Esophagus mucosa (tissue), 1 donor: ENCODE measurements at places on chromosomes 3 and 15. TPM values are rescaled to one million over a fixed set of nuclear protein-coding genes. Genes with fewer than 3 reads are reported as not detected.

DNA sequence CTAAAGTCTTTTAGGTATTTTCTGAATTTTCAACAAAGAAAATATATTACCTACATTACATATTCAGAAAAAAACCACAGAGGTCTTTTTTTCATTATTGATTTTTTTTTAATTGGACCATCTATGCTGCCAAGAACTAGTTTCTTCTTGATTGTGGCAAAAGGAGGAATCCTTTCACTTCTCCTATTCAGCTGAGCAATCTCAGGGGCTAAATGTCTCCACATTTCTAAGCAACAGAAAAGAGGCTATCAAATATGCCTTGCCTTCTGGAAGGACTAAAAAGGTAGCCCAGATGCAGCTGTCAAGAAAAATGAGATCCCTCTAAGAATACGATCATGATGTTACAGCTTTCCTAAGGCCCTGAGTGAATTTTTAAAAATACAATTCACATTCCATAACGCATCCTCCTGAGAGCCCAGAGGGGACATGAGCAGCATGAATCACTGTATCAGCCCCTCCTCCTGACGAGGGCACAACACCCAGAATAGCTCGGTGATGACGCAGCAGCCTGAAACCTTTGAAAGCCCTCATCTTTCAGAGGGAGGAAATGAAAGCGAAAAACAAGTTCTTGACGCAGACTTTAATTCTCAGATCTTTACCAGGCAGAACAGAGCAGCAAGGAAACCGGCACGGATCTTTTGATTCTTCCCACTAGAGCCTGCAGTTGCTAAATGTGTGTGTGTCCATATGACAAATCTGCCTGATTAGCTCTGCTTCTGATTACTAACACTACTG, 24.6 kb downstream of the RUBCN start:
- ATAC-seq, result peak; percentile 98

DNA sequence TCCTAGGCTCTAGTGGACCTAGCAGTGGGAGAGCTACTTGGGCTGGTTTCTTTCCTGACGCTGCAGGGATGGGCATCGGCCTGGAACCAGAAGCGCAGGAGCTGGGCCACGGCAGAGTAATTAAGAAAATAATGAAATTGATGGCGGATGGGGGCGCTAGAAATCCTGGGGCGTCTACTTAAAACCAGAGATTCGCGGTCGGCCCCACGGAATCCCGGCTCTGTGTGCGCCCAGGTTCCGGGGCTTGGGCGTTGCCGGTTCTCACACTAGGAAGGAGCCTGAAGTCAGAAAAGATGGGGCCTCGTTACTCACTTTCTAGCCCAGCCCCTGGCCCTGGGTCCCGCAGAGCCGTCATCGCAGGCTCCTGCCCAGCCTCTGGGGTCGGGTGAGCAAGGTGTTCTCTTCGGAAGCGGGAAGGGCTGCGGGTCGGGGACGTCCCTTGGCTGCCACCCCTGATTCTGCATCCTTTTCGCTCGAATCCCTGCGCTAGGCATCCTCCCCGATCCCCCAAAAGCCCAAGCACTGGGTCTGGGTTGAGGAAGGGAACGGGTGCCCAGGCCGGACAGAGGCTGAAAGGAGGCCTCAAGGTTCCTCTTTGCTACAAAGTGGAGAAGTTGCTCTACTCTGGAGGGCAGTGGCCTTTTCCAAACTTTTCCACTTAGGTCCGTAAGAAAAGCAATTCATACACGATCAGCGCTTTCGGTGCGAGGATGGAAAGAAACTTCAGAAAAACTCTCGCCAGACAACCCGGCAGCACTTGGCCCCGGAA, 6.1 kb downstream of the SOX14 start:
- no peak for ATAC-seq

- ATAC-seq, result no peak
Observed at GRCh38 chr3:190130696-190131095, 10.0 kb upstream of the P3H2 start.

GRCh38 chr15:63440756-63441155, 59.1 kb upstream of the CA12 start:
- no peak for ATAC-seq

GRCh38 chr3:13866041-13866965, 13.6 kb downstream of the WNT7A start:
- no peak for ATAC-seq

DNA sequence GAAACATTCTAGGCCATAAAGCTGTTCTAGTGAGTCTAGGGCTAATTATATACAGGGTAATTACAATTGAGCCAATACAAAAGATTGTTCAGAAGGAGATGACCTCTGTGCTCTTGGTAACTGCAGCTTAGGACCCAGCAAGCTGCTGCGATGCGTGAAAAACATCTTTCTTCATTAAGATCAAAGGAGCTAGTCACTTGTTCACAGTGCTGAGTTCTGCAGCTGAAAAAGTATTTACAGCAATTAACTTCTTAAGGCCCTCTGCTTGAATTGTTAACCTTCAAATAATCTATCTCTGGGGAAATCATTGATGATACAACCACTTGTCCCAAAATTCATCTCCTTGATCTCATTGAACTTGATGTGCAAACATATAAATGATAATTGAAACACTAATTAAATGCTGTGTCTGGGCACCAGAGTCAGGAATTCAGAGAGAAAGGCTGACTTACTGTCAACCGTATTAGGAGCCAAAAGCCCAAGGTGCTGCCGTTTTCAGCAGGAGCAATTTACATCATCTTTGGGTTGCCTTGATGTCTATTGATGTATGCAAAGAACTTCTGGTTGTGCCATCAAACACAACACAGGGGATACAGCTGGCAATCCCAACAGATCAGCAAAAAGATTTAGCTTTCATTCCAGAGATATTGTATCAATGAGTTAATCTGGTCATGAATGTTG, 213.0 kb downstream of the NECTIN3 start:
- ATAC-seq, result no peak

DNA sequence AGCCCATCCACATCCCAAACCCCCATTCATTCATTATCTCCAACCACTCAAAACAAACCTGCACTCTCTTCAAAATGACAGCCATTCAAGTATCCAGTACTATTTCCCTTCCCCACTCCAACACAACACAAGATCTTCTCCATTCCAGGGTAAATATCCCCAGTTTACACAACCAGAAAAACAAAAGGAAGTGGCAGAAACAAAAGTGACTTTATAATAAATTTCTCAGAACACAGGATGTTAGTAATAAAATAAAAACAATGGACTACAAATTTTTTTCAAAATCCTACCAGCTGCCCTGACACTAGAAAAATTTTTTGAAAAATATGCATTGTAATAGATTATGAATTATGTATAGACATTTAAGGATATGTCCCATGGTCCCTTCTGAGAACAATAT, 14.2 kb downstream of the CPA3 start:
- no peak for ATAC-seq

DNA sequence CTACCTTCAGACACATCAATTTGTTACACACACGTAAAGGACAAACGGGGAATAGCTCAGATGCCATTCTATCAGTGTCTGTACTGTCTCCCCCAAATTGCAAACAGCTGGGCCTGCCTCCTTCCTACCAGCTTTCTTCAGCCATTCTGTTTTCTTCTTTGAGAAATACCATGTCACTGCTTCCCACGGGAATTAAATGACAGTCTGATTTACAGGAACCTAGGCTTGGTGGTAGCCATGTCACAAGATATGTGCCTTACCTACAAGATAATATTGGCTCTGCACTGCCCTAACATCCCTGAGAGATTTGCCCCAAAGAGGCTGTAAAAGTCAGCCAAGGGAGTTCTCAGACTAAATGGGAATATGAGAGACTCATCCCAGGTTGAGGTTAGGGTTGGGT, 308.3 kb downstream of the LRTM1 start:
- no peak for ATAC-seq

ADCY5 gene
- total RNA-seq, result 2.7 TPM

GRCh38 chr15:41975669-41976068, 3.3 kb upstream of the EHD4 start:
- ATAC-seq, result no peak

GRCh38 chr3:29195056-29195455, 85.8 kb upstream of the RBMS3 start:
- ATAC-seq, result peak; percentile 95

DNA sequence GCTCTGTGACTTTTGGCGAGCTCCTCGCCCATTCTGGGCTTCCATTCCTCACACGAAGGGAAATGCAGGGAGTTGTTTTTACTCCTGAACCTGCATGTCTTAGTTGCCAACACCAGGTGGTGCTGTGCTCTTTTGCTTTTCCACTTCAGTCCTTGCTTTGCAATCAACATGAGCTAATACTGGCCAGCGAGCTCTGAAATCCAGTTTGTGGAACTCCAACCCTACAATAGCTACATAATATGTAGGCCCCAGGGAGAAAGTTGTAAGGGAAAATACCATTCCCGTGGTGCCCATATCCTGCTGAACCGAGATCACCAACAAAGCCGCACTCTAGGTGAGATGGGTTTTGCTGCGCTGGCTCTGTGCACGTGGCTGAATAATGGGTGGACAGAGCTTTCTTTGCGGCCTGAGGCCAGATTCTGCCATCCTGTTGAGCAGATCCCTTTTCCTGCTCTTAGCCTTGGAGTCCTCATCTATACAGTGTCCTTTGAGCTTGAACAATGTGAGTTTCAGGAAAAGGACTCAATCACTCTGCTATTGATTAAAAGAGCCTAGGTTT, 25.0 kb downstream of the LSM3 start:
- peak; percentile 72 for ATAC-seq

UNC13C gene
- 0.04 TPM for total RNA-seq

DNA sequence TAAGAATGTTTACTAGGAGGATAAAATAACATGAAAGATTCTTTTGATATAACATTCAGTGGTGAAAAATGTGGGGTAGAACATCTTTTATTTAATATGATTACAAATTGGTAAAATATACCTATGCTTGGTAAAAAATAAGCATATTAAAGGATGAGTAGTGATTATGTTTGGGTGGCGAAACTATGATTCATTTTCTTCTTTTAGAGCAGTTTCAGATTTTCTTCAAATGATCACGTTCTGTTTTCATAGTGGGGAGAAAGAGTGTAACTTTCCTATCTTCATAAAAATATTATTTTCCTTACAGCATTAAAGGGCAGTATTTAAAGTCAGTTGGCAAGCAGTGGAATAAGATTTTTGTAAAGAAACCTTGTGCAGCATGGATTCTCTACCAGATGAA, 15.5 kb downstream of the DZIP3 start:
- ATAC-seq, result no peak

GRCh38 chr15:74384881-74385643, 17.6 kb upstream of the CYP11A1 start:
- ATAC-seq, result peak; percentile 64

DNA sequence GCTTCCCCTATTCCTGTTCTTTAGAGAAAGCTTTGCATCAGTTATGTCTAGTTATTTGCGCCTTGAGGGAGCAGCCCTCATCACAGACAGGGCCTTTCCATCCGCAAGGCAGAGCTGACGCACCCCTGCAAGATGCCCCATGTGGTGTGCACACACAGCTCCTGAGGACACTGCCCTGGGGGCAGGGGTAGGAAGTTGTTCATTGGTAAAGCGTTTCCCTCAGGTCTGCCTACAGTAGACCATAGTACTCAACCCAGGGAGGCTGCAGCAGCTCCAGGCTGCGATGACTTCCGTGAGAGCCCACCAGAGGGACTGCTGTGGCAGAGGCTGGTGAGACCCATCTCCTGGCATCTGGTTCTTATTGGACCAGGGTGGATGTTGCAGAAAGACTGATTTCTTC, 55.1 kb upstream of the PLXNA1 start:
- ATAC-seq, result no peak
